BE2C (cell line): ENCODE measurements at places on chromosomes 3 and 15.

- no peak for DNase-seq
These were observed 24.7 kb downstream of the C3orf20 start for GRCh38 chr3:14699643-14700042.

GRCh38 chr15:28020644-28021043, 78.5 kb downstream of the OCA2 start:
- no peak for DNase-seq

- no peak for DNase-seq
These were observed 64.4 kb downstream of the CCDC54 start for GRCh38 chr3:107441617-107442016.

GRCh38 chr3:102353805-102354204, 81.0 kb upstream of the ZPLD1 start:
- DNase-seq: no peak

DNA sequence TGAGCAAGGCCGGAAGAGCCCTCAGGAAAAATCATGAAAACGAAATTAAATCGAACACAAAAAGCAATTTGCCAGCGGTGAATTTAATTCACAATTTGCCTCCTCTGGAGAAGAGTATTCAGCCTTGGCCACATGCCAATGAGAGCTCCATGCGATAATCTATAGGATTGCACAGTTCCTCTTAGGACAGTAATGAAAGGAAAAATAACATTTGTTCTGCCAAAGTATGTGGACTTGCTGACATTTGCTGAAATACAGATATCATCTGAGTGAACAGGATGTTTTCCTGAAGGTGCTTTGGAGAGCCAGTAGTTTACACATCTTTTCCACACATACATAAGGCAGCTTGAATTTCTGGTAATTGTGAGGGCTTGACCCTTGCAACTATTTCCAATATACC, 188.6 kb upstream of the PDZRN3 start:
- peak; percentile 56 for DNase-seq

- DNase-seq: peak; percentile 63
These were observed 250.5 kb downstream of the SHQ1 start for GRCh38 chr3:72597756-72598195.

DNA sequence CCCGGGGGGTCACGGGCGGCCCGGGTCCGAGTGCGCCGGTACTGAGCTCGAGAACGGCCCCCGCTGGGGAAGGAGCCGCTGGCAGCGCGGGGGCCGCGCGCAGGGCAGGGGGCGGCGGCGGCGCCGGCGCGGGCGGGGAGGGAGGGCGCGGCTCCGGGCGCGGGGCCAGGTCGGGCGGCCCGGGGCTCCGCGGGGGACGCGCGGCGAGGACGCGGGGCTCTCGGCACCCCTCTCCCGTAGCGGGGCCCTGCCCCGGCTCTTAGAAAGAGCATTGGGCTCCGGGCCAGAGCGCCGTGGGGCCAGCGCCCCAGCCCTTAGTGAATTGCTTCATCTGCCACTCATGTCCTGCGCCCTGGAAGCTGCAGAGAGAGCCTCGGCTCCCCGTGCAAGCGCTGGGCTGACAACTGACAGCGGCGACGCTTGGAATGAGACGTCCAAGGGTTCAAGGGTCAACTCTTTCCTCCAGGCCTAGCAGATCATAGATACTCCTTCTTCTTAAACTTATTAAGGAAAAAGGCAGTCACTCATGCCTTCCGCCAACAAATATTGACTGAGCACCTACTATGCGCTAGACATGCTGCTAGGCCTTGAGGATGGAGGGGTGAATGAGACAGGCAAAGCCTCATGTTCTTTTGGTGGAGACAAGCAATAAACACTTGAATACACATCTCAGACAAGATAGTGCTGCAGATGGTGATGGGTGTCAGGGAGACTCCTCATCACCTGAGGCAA, 140.8 kb downstream of the SMAD6 start:
- DNase-seq: peak; percentile 58

DNA sequence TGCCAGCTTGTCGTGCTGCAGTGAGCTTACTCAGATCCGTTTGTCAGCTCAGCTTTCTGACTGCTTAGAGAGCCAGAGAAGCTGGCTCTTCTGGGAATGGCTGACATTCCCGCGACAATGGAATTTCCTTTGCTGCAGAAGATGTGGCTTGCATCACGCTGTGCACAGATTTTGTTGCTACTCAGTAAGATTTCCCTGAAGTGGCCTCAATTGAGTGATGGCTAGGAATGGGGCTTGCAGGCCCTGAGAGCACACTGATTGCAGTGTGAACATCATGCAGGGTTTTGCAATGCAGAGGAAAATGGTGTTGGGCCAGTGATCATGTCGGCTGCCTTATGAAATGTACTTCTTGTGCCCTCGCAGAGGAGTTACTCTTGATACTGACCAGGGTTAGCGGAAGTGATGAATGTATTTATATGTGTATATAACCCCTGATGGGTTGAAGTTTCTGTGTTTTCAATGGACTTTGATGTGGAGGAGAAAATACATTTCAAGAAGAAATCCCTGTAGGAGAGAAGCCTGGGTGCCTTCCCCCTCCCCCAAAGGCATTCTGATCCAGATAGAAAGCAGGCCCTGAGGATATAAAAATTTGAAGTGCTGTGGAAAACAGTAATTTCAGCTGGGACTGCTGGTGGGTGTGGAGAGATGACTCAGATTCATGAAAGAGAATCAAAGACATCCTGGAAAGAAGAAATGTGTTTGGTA, 102.5 kb upstream of the PDZRN3 start:
- DNase-seq: no peak

- DNase-seq: peak; percentile 8
These were observed 96.0 kb downstream of the VPS8 start for GRCh38 chr3:184907681-184908649.

DNA sequence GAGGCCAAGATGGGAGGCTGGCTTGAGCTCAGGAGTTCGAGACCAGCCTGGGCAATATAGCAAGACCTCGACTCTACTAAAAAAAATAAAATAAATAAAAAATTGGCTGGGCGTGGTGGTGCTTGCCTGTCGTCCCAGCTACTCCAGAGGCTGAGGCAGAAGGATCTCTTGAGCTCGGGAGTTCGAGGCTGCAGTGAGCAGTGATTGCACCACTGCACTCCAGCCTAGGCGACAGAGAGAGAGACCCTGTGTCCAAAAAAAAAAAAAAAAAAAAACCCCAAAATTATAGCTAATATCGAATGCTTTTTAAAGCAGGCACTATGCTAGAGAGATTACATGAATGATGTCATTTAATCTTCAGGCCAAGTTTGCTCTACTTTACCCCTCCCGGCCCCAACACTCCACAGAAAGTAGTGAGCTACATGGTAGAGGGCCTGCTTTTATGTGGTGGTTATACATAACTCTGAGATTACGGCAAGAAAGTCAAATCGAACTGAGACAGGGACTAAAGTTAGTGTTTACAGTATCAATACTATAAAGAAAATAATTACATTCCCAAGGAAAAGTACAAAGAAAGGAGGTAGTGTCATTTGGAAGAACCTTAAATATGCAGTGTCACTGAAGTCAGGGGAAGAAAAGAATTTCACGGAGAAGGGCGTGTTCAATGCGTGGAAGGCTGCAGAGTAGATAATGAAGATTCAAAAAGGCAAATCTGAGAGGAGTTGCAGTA, 1.1 kb downstream of the ADPGK start:
- DNase-seq: no peak

- no peak for DNase-seq
These were observed 1.3 kb downstream of the ARHGEF26 start for GRCh38 chr3:154122552-154122911.

DNA sequence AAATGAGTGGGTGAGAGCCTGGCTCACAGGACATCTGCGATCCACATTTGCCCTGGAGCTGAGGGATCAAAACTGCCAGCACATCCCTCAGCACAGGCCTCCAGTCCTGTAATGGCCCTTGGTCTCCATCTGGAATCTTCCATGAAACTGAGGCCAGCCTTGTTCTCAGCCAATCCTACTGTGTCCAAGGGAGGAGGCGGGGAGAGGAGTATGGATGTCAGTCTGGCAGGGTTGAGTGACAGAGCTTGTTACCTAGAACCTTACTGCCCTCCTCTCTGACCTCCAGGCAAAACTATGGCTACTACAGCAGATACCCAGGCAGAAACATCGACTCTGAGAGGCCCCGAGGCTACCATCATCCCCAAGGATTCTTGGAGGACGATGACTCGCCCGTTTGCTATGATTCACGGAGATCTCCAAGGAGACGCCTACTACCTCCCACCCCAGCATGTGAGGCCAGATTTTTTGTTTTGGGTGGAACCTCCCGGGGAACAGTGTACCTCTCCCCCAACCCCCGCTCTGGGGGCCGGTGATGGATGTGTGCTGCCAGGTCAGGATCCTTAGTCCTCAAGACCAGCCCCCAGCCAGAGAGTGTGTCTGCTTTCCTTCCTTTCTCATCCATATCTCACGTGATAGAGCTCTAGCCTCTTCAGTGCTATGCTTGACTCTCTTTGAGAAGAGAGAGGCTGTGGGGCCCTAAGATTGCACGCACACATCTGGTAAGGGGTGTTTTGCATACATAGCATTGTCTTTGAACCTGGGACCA, 41.3 kb downstream of the CHDH start:
- DNase-seq: no peak

GRCh38 chr3:82186017-82186416, 424.6 kb upstream of the GBE1 start:
- no peak for DNase-seq

- DNase-seq: no peak
These were observed 55.6 kb upstream of the LINGO1 start for GRCh38 chr15:77688266-77688665.

GRCh38 chr3:57094575-57094974, 34.1 kb downstream of the SPATA12 start:
- no peak for DNase-seq

- DNase-seq: no peak
These were observed 12.0 kb downstream of the MTMR10 start for GRCh38 chr15:30979457-30979856.

DNA sequence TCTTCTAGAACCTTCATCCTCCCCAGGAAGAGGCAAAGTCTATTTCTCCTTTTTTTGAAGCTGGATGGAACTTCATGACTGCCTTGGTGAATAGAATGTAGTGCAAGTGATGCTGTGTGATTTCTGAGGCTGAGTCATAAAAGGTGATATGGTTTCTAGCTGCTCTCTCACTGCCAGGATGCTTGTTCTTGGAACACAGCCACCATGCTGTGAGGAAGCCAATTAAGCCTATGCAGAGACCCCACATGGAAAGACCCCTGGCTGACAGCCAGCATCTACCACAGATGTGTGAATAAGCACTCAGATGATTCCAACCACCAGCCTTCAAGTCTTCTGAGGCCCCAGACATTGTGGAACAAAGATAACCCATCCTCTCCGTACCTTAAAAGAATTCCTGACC, 57.0 kb downstream of the ISL2 start:
- DNase-seq: peak; percentile 72

DNA sequence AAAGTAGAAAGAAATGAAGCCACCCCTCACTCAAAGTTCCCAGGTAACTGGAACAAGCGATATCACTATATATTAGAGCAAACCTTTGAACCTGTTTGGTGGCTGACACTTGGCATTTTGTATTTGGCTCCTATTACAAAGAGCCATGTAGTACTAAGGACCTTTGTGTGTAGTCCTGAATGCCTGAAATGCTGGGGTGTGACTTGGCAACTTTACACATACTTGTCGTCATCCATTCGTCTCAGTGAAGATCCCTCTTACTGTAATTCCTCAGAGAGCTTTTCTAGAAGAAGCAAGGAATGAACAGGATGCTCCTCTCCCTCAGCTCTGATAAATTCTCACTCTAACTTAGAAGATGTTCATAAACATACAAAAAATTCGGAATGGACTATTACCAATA, 216.1 kb upstream of the CDIN1 start:
- no peak for DNase-seq

- DNase-seq: no peak
These were observed 23.6 kb downstream of the PTX3 start for GRCh38 chr3:157460253-157460652.

- DNase-seq: no peak
These were observed 806.3 kb downstream of the DIPK2A start for GRCh38 chr3:144777906-144778305.

GRCh38 chr3:90055666-90056065, 948.2 kb downstream of the EPHA3 start:
- DNase-seq: no peak

DNA sequence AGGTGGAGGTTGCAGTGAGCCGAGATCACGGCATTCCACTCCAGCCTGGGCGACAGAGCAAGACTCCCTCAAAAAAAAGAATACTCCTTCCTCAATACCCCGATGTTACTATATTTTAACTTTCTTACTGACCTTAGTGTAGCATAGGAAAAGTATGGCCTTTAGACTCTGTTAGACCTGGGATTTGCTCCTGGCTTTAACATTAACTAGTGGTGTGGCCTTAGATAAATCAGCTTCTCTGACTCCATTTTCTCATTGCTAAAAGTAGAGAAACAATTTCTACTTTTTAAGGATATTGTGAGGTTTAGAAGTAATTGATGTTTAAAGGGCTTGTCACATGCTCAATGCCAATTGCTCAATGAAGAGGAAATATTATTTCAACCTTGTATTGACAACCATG, 7.6 kb upstream of the IL1RAP start:
- DNase-seq: no peak

DNA sequence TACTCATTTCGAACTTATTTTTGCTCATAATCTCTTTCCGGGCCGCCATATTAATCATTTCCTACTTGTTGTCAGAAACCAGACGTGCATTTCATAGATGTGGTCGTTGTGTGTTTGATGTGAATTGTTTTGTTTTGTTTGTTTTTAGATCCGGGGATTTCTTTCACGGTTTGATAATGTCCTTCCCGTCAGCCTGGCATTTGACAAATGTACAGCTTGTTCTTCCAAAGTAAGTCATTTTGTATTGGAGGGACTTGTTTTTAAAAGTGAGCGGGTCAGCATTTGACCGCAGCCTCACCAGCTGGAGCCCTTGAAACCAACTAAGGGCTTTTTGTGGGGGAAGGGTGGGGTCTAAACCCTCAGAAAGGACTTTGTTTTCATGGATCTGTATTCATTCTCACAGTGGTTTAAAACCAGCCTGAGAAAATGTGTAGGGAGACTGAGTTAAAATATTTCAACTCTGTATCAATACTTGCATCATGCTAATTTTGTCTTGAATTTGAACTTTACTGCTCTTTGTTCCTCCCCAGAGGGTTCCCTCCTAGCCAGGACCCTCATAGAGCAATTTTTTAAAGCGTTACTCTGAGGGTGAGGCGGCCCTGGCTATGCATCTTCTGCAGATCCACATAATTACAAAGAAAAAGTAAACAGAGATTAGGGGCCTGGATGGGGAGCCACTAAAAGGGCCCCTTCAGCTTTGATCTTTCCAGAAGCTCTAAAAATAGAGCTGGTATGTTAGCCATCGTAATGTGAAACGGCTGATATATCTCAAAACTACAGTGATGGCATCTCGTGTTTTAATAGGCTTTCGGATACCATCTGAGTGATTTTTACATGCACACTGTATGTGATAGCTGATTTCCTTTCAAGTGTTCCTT, 107.9 kb downstream of the ATG7 start:
- no peak for DNase-seq
